ENCODE measurements at places on chromosomes 6 and 20. TPM values are rescaled to one million over a fixed set of nuclear protein-coding genes. Genes with fewer than 3 reads are reported as not detected.

GRCh38 chr6:137512757-137513605 is 18.8 kb upstream of the OLIG3 start:
- DNase-seq = no peak

DNA sequence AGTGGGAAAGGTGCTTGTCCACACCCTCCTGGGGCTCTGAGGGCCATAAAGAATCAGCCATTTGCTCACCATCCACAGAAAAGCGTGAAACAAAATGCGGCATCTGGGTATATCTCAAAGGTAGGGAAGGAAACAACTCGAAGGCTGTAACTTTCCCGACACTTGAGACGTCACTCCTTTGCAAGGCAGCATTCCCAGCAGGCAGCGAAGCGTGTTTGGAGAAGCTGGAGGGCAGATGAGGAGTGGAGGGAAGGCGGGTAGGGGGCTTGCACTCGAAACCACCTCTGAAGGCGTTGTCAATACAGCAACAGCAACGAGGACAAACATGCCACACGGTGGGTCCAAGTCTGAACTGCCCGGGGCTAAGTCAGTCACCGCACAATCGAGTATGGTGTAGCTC is 98.4 kb downstream of the FOXC1 start:
- no peak for DNase-seq

- DNase-seq = no peak
Observed at GRCh38 chr6:63882208-63882607, 246.6 kb downstream of the PHF3 start.

- DNase-seq = no peak
Observed at GRCh38 chr20:53752971-53753879, 159.6 kb upstream of the ZNF217 start.

- DNase-seq = no peak
Observed at GRCh38 chr20:48405909-48406308, 421.9 kb downstream of the PREX1 start.

GRCh38 chr6:25866011-25866410 is 8.0 kb downstream of the SLC17A3 start:
- no peak for DNase-seq

DNA sequence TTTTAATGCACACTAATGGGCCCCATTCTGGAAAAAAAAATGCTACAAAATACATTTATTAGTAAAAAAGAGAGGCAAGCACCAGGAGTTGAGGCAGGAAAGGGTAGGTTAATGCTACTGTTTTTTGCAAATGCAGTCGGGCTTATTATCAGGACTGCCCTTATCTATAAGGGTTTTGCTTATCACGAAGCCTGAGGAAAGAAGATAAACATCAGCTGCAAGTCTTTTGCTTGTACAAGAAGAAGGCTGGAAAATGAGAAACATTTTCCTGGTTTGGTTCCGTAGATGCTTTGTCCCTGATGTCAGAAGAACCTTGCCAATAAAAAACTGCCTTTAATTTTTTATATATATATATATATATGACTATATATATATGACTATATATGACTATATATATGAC is 189.3 kb upstream of the VGLL2 start:
- no peak for DNase-seq

GRCh38 chr20:59412875-59413284 is 112.5 kb downstream of the EDN3 start:
- no peak for DNase-seq

- DNase-seq = no peak
Observed at GRCh38 chr6:143556529-143556928, 45.0 kb upstream of the FUCA2 start.

DNA sequence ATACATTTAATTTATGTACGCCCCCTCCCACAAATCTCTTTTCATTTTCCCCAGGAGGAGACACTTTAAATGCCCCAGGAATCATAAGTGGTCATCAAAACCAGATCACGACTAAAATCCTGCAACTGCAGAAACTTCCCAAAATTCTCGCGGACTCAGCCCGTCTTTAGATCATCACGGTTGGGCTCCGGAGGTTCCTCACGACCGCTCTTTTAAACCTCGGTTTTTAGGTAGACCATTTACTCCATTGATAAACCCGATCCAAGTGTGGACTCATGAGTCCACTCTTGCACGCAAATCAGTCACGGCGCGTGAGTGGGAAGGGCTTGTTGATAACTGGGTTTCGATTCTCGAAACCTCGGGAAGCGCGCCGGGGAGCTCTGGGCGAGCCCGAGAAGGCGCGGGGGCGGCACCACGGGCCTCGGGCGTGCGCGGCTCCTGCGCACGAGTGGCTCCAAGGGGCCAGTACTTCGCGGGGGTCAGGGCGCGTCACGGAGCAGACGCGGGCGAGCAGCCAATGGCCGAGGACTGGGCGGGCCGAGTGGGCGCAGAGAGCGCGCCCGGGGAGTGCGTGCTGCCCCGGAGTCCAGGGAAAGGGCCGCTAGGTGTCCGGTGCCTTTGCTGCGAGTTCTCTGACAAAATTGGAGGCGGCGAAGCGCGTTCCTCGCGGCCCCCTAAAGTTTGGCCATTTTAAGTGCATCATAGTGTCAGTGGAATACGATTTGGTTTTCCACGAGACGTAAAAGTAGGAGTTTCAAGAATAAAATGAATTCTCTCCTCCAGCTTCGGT is 635 bp upstream of the TENT5A start:
- peak; percentile 92 for DNase-seq

- DNase-seq = no peak
Observed at GRCh38 chr6:143958839-143959399, 49.1 kb downstream of the PLAGL1 start.

- DNase-seq = peak; percentile 24
Observed at GRCh38 chr6:30703821-30704220, 13.0 kb upstream of the NRM start.

DNA sequence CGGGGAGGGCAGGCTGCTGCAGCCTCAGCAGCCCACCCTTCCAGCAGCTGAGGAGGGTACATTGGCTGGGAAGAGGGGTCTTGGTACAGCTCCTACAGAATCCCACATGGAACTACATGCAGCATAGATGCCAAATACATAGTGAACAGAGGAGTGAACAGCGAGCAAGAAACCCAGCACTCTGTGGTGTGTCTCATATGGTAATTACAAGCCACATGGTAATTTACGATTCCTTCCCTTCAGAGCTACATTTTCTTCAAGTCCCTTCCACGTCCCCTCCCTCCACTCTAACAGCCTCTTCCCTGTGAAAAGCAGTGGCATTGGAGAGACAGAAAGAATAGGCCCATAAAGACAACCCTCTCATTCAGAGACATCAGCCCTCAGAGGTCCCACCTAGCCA is 167.7 kb downstream of the SYNDIG1 start:
- DNase-seq = no peak

GRCh38 chr20:408843-409696 is 971 bp downstream of the RBCK1 start:
- DNase-seq = no peak

GRCh38 chr6:53578371-53578770 is 33.5 kb upstream of the GCLC start:
- no peak for DNase-seq

GRCh38 chr6:42564506-42564825 is 637 bp downstream of the UBR2 start:
- DNase-seq = no peak

- DNase-seq = no peak
Observed at GRCh38 chr6:135686784-135687301, 164.7 kb upstream of the PDE7B start.

DNA sequence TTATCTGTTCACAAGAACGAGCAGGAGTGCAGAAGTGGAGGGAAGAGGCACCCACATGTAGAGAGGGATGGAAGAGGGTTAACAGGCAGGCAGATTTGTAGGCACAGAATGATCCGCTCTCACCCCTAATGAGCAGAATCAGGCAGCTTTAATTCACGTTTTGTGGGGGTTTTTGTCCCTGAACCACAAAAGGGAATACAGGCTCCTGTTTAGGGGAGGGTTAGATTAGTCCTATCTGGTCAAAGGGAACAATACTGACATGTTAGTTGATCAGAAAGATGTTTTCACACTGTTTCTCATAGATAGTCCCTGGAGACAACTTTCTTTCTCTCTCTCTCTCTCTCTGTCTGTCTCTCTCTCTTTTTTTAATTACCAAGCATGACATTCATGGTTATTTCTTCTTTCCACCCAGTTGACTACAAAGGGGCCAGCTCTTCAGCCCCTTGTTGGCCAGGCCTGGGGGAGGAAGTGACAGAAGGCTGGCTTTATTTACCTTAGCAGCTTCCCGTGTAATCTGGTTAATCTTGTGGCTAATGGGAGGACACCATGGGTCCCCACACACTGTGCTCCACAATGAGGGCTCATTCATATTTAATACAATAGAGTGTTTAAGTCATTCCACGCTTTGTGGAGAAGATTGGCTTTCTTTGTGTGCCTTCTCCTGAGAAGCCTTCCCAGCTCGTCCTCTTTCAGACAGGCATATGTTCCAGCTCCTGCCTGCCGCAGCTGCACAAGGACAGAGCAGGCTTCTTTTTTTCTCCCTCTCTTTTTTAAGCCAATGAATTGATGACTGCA is 958.8 kb downstream of the TFAP2A start:
- no peak for DNase-seq

DNA sequence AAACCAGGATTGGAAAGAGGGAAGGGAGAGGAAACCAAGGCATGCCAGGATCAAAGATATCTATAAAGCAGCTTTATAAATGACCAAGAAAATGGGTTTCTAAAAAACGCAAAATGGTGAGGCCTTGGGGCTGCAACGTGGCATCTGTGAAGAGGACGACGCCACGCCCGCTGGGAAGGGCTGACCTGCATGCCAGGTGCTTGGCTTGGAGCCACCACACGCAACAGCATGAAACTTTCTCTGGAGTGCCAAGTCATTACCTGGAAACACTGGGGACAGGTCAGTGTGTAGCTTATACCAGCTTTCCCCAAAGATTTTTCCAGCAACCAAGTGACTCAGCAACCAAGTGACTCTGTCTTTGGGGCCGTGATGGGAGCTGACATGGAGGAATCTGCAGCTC is 82.5 kb downstream of the POPDC3 start:
- DNase-seq = peak; percentile 83

DNA sequence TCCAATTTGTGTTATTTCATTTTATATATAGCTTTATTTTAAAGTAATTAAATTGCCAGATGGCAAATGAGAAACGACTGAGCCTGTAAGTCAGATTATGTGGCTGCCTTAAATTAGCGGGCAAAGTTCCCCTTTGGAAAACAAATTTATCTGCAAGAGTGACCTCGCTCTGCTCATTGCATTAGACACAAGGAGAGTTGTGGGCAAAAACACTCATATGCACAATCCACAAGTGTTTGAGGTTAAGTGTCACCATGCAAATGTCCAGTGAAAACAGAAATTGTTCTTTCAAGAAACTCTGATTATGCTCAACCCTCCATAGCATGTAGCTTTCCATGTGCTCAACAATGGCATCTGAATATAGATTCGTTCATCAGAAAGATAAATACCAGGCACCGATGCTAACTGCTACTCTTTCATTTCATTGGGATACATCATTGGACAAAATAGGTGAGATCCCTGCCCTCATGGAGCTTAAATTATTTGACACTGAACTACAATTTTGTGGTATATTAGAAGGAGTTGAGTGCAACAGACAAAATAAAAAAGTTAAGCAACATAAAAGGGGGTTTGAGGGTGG is 1.7 kb upstream of the NHSL1 start:
- DNase-seq = no peak

GRCh38 chr6:39608652-39609345 is 116.4 kb downstream of the KIF6 start:
- no peak for DNase-seq

- DNase-seq = no peak
Observed at GRCh38 chr20:64160526-64161355, 3.5 kb upstream of the MYT1 start.

GRCh38 chr20:37152284-37152683 is 26.8 kb upstream of the RPN2 start:
- no peak for DNase-seq

DNA sequence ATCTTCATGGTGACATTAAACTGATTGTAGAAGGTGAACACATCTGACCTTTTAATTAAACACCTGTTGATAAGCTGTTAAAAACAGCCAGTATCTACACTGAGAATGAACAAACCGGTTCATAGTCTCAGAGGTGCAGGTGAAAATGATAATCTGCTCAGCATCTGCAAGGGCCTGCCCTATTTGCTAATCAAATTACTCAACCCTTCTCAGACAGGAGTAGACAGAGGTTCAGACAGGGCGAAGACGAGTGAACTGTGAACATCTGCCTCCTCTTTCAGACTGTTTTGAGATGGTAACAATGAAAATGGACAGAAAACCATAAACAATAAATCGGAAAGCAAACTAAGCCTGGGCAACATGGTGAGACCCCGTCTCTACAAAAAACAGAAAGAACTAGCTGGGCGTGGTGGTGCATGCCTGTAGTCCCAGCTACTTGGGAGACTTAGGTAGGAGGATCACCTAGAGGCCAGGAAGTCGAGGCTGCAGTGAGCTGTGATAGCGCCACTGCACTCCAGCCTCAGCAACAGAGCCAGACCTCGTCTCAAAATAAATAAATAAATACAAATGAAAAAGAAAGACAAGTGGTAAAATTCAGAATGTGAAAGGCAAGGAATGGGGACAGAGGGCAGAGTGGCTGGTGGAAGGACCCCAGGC is 55.9 kb downstream of the NINL start:
- no peak for DNase-seq

DNA sequence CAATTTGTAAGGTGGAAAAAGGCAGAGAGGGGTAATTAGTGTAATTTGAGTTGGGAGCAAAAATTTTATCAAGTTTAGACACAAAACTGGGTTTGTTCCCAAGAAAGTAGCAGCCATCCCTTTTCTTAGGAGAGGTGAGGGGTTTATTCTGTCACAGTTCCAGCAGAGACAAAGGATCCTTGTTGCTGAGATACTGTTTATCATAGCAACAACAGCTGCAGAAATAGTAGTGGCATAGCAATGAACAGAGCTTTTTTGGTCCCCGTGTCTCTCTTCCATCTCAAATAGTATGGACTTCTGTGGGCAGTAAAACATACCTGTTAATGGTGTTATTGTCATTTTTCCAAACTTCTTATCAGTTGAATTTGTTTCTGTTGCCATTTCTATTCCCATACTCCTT is 23.9 kb downstream of the ZKSCAN8 start:
- no peak for DNase-seq

DNA sequence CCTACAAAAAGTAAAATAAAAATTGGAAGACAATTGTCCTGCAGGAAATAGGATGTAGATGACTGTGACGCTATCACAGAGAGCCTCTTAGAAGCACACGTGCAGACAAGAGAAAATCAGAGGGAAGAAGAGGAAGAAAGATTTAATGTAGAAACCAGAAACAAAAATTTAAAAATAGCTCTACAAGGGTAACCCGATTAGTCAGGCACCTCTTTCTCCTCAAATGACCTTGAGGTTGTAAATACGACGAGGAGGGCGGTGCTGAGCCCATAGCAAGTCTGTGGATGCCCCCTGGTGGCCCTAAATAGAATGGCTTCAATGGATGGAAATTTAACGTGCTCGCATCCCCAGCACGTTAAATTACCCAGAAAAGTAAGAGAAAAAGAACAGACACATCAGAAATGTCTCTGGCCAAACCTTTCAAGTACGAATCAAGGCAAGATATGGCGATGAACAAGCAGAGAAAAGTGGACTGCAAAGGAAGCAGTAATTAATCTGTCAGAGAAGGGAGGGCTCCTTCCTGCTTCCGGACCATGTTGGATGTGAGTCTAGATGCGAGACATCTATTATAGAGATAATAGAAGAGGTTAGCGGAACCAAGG is 4.2 kb upstream of the PRPH2 start:
- DNase-seq = peak; percentile 69

- no peak for DNase-seq
Observed at GRCh38 chr6:49462599-49462926, 490 bp downstream of the MMUT start.

GRCh38 chr20:61901392-61902220 is 164.1 kb downstream of the TAF4 start:
- no peak for DNase-seq

Gene ZNF165
- total RNA-seq = 2.8 TPM

Gene SPDEF
- total RNA-seq = 0.57 TPM

Gene KCNK17
- 2.6 TPM for total RNA-seq

Gene LBP
- total RNA-seq = 1.1 TPM

Gene CDSN
- total RNA-seq = not detected

Measured in pancreas (tissue), 10 donors.